ENCODE measurements at places on chromosomes 16 and 17. TPM values are rescaled to one million over a fixed set of nuclear protein-coding genes. Genes with fewer than 3 reads are reported as not detected.

DNA sequence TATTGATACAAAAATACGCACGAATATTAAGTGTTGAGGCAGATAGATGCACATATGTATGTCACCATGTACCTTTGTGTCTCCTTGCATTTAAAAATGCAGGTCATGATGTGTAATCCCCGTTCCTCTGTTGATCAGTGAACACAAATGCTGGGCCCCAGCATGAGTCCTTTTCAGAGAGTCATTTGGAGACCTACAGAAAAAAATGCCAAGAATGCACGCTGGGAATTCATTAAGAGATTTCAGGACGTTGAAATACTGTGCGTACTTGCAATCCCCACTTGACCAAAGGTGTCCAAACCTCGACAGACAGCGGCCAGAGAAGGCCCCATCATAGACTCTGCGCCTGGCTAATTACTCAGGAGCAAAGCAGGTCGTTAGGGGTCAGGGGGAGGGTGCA is 496.0 kb downstream of the MAF start:
- no peak for DNase-seq

- DNase-seq = no peak
These were observed 1.4 kb downstream of the NFAT5 start for GRCh38 chr16:69566981-69567680.

GRCh38 chr17:80796430-80796861 is 195.2 kb upstream of the CHMP6 start:
- no peak for DNase-seq

GRCh38 chr16:14186007-14186794 is 115.1 kb downstream of the MRTFB start:
- peak; percentile 31 for DNase-seq

DNA sequence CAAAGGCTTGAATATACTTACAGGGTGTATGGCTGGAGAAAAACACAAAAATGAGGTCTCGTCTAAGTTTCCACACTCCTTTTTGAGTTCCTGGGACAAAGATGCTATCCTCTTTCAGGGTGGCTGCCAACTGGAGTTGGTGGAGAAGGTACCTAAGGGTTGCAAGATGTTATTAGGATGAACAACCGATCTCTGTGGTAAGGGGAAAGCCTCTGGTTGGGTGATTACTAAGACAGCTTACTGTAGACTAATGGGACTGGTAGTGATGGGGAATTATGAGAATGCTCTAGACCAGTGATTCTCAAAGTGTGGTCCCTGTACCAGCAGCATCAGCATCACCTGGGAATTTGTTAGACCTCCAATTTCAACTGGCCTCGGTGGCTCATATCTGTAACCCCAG is 6.0 kb downstream of the ADAT1 start:
- DNase-seq = no peak

DNA sequence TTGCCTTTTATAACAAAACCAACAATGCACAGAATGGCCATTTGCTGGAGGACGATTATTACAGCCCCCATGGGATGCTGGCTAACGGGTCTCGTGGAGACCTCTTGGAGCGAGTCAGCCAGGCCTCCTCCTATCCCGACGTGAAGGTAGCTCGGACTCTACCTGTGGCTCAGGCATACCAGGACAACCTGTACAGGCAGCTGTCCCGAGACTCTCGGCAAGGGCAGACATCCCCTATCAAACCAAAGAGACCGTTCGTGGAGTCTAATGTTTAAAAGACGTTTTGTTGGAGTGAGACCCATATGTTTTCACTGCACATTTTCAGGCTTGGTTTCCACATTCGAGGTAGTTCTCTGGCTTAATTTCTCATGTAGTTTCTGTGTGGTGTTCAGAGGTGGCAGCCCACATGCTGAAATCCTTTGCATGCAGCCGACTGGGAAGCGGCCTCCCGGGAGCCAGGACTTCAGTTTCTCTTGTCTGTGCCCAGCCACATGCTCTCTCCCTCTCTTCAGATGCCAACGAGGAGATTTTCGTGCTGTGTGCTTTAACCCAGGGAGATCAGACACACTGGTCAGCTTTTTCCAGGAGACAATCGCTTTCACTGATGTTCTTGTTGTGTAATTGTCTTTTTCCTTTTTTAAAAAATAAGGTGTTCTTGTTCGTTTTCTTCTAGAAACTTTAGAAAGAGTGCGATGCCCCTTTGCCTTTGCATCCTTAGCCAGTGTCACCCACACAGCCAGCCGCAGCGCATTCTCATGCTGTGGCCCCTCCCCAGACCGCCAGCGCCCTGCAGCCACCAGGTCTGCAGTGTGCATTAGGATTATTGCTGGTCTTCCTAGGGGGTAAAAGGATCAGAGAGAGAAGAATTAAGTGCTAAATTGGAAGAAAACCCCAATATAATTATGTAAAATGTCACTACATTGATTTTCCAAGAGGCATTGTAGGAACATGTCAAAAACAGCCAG is 24.1 kb downstream of the CYB561 start:
- no peak for DNase-seq

DNA sequence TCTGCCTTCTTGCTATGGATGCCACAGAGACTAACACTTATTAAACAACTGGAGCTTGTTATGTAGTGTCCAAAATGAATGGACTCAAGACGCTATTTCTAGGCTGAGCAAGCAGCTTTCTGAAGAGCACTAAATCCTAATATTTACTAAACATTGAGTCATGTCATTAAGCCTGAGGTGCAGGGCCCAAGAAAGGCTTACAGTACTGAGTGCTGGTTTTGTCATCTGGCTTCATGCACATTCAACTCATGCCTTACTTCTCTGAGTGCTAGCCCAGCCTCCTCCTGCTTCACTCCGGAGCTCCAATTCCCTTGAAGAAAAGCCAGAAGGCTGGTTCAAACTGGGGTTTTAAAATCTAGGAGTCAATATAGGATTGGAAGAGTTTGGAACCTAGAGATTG is 363.3 kb upstream of the CDH5 start:
- DNase-seq = no peak

- no peak for DNase-seq
These were observed 568.9 kb downstream of the WWOX start for GRCh38 chr16:78668393-78668792.

GRCh38 chr17:62782730-62783270 is 25.3 kb downstream of the MARCHF10 start:
- DNase-seq = no peak

- no peak for DNase-seq
These were observed 6.5 kb downstream of the XPO6 start for GRCh38 chr16:28205117-28205899.

The CHD9NB gene
- total RNA-seq = 0.77 TPM

The KRT23 gene
- total RNA-seq = 0.33 TPM
